ENCODE measurements at places on chromosomes 11 and 22.

GRCh38 chr11:100629671-100630070 lies 57.4 kb upstream of the ARHGAP42 start:
- no peak for DNase-seq

DNA sequence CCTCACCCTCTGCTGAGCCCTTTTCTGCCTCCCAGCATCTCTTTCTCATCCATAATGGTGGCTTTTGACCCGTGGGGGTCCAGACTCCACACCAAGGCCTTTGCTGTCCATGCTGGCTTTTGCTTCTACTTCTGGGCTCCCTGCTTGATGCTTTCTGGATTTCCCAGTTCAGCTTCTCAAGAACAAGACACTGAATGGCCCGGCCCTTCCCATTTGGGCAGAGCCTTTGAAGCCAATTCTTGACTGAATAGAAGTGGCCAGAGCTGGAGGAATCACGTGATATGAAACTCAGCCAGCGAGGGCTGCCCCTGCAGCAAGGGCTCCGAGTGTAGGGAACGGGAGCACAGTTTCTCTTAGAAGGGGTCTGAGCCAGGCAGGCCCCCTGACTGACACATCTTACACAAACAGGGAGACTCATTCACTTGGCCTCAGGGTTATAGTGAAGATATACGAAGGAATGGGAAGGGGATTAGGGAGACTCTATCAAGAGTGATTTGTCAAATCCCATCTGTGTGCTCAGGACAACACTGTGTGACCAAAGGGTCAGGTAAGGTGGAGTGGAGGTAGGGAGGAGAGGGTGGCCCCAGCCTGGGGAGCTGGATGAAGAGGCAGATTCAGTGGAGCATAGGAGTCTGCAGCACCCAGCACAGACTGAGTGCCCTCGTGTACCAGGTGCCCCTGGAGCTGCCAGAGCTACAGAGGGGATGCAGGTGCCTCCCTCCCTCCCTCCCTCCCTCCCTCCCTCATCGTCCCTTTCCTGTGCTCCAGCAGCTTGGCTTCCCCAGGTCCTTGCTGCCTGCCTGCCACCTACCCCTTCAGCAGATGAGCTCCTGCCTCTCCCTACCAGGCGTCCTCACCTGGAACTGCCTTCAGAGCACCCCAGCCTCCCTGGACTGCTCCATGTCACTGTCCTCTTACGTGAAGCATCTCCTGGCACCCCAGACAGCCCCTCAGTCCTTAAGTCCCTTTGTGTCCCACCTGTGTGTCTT lies 106.0 kb downstream of the TRIM29 start:
- no peak for DNase-seq

GRCh38 chr11:42301777-42302176 lies 842.3 kb upstream of the LRRC4C start:
- no peak for DNase-seq

GRCh38 chr11:95867105-95867504 lies 56.8 kb downstream of the MTMR2 start:
- no peak for DNase-seq

DNA sequence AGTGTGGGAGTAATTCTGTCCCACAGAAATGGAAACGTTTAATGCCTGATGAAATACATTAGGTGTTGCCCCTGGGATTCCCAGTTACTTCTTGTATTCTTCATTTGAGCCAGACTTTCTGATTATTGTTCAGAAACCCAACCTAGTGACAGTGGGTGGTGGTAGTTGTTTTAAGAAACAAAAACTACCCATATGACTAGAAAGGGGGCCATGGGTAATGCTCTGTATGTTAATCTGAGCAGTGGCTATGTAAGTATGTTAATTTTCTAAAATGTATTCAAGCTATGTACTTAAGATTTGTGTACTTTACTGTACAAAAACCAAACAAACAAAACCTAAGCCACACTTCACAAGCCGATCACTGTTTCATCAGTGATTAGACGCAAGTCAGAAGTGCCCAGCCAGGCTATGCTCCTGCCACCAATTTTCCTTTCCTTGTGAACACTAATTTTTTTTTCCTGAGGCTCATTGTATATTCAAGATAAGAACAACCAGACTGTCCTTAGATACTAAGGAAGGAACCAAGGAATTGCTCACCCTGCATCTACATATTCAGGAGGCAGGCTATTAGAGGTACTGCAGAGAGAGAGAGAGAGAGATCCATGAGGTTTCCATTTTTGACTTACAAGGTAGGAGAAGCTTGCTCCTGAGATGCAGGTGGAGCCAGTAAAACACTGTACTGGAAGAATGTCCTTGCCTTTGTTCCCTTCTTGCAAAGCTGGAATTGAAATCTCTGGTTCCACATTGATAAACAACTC lies 122.7 kb downstream of the DBX1 start:
- no peak for DNase-seq

- DNase-seq: peak; percentile 87
These were observed 14.0 kb downstream of the RAC2 start for GRCh38 chr22:37229805-37230672.

DNA sequence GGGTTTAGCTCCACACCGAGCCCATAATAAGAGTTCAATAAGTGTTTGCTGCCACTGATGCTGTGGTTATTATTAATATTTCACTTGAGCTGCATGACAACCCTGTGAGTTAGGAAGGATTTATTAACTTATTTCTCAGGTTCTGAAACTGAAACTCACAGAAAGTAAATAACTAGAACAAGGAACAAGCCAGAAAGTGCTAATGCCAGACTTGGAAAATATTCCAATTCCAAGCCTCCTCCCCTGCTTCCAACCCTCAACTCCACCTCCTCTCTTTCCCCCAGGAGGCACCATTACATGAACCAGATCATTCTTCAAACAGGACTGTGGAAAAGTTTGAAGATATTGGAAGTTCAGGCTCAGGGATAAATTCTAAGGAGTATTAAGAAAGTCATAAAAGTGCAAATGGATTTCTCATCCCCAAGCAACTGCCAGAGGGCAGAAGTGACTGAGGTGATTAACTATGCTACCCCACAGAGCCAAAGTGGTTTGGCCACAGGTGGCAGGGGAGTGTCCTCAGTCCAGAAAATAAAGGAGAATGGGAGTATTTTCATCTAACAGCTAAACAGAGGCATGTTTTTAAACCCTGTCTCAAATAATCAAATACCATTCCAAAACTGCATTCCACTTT lies 3.2 kb upstream of the FJX1 start:
- no peak for DNase-seq

GRCh38 chr11:26960281-26960680 lies 33.6 kb upstream of the FIBIN start:
- no peak for DNase-seq

- no peak for DNase-seq
These were observed 65.3 kb downstream of the ARHGEF12 start for GRCh38 chr11:120401506-120401905.

DNA sequence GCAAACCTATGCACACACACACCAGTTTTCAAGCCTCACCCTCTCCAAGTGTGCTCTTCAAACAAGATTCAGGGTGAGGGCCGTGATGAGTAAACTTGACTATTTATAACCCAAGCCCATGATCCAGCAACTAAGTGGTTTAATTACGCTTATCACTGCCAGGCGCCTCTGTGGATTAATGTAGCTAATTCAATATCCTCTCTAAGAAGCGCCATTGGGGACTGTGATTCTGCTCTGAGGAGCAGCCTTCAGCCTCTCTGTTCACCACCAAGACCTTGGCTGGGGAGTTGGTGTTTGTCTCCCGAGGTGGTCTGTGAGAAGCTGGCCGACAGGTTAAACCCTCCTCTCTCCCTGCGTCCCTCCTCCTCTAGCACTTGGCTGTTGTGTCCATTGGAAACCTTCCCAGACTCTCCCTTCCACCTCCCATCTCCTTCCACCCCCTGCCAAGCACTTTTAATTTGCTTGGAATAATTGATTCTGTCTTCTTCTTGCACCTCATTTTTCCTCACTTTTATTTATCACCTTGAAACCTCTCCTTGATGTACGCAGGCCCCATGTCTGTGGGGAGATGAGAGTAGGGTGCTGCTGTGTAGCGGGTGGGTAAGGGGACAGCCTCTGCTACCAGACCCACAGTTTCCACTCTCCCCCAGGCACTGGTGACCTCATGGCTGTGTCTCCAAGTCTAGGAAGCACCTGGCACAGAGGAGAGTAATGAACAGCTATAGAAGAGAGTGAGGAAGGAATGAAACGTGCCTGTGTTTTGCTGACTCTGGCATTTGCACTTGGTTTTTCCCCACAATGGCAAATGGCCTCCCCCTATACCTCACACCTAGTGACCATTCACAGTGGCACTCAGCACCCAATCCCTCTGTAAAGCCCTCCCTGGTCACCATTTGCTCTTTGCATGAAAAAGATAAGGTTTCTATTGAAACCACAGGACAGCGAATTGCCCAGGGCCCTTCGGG lies 236.6 kb downstream of the GRIK4 start:
- DNase-seq: no peak

- no peak for DNase-seq
These were observed 14.4 kb upstream of the OR52K1 start for GRCh38 chr11:4467811-4468606.

DNA sequence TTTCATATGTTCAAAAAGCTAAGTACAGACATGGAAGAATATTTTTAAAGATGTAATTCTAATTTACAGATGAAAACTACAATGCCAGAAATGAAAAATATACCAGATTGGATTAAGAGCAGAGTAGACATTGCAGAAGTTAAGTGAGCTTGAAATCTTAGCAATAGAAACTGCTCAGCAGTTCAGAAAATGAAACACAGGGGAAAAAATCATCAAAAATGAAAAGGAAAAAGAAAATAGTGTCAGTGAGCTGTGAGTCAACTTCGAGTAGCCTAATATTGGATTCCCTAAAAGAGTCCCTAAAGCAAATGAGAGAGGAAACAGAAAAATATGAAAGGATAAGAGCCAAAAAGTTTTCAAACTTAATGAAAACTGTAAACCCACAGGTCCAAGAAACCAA lies 25.8 kb upstream of the IL10RA start:
- no peak for DNase-seq

DNA sequence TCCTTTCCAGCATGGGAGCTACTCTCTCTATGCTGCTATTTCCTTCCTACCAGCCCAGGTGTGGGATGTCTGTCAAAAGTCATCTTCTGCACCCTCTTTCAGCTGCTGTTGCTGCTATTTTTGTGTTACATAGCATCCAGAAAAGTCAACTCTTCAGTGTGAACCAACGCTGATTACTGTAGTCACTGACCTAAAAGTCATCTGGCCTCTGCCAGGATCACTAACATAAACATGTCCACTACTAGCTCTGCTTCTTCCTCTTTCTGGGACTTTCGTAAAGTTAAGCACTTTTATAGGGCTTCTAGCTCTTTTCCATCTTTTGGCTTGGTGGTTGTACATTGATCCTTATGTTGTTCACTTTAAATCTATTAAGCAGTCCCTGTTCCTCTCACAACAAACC lies 90.2 kb upstream of the CARD18 start:
- DNase-seq: no peak

DNA sequence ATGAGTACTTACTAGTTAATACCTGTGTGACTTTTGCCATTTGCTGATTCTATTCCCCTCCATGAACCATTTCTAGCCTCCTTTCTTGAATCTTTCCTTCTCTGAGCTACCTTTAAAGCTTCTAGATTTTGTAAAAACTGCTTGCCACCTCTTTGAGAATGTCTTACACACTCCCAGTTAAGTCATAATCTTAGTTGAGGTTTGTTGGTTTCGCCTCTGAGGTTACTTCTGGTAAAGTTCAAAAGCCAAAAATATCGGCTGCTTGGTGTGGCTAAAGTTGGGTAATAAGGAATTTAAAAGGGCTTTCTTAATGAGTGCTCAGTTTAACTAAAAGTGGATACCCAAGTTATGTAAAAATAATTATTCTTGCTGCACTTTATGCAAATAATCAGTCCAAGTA lies 10.4 kb upstream of the GLYAT start:
- DNase-seq: no peak

DNA sequence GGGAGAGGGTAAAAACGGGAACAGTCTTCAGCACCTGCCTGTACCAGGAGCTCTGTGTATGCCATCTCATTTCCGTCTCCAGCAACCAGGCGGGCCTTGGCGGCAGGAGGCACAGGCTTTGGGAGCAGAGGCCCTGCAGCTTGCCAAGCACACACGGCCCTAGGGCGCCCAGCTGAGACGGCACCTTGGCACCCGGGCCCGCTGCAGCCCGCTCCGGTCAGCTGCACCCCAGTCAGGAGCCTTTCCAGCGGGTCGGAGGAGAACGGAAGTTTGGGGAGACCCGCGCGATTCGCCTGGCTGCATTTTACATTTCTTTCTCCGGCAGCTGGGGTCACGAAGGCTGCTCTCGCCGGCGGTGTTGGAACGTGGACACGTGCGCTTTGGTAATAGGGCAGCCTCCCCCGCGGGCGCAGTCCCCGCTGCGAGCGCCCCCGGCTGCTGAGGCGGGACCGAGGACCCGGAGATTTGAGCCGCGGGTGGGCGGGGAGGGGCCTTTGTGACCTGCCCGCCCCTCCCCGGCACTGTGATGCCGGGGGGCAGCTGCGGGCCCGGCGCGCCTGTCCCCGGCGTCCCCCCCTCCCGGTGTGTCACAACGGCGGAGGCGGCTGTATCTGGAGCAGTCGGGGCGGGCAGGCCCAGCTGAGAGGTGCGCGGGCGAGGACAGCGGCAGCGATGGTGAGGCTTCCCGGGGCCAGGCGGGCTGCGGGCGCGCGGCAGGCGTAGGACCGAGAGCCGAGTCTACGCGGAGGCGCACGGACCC lies at the start of gene TUBA8:
Gene TUBA8 (plus strand): TSS at position 616 of the 760 bp plus-strand sequence. CDS start 57 bp downstream, at position 673.
- peak; percentile 18 for DNase-seq

DNA sequence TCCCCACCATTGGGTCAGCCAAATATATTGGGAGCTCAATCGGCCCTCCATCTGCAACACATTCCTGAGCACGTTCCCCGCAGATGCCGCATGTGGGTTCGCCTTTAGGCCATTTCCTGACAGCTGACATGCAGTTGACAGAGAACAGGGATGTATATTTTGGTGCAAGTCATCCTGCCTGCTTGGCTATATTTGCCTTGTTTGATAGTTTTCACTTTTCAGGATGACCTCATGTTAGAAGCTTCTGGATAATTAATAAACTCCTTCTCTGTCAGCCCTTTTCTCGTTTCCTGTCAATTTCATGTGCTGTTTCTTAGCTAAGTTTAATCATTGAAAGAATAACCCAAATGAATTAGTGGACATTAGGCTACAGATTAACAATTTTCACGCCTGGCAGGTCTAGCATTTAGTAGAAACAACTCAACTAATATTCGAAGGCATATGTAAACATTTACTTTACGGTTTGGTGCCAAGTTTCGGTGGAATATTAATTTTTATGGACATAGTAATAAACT lies 105.8 kb upstream of the SLC5A12 start:
- no peak for DNase-seq

- no peak for DNase-seq
These were observed 2.8 kb downstream of the NUDT8 start for GRCh38 chr11:67626970-67627369.

DNA sequence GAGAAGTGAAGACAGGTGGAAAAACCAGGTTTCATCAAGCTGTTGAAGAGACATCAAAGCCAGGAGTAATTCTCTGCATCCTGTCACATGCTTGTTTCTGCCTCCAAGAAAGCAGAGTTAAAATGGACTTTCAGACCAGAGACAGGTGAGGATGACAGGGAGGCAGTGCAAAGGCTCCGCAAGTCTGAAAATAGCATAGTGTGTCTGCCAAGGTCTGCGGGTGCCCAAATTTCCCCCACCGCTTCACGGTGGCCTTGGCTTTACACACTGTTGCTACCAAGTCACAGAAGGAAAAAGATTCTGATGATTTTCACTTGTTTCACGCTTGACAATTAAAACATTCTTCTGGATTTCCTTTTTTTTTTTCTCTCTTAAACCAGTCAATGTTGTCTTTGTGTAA lies 44.2 kb downstream of the SNX19 start:
- DNase-seq: no peak

- DNase-seq: no peak
These were observed 35.1 kb downstream of the APOL1 start for GRCh38 chr22:36287881-36288515.
